ENCODE measurements at places on chromosomes 1 and 21.

DNA sequence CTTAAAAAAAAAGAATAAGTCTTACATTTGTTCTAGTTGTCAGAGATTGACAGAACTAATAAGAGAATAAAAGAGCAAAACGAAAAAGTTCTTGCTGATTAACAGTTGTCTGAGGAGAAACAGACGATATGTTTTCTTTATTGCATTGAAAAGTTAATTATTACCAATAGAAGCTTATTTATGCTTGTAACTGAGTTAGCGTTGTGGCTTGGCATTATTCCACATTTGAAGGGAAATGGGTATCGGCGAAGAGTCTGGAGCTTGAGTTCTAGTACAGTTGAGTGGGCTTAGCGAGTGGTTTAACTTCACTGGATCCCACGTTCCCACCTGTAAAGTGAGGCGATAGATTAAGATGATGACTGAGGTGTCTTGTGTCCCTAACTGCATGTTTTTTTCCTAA lies 109.0 kb downstream of the SDCCAG8 start:
- DNase-seq, result no peak

- DNase-seq, result no peak
Measured at GRCh38 chr1:114310695-114311271, 157.1 kb upstream of the SYT6 start.

DNA sequence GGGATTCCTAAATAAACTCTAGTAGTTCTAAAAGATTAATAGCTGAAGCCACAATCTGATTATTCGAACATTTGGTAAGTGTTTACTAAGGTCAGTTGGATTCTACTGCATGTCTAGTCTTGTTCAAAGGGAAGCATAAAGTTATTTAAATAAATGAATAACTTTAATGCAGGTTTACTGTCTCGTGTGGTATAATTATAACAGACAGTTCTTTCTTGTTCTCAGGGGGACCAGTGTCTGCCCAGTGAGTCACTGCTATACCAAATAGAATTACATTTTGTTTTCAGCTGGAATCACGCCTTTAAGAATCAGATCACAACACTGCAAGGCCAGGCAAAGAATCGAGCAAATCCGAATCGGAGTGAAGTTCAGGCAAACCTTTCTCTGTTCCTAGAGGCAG lies 45.1 kb downstream of the SMG7 start:
- no peak for DNase-seq

DNA sequence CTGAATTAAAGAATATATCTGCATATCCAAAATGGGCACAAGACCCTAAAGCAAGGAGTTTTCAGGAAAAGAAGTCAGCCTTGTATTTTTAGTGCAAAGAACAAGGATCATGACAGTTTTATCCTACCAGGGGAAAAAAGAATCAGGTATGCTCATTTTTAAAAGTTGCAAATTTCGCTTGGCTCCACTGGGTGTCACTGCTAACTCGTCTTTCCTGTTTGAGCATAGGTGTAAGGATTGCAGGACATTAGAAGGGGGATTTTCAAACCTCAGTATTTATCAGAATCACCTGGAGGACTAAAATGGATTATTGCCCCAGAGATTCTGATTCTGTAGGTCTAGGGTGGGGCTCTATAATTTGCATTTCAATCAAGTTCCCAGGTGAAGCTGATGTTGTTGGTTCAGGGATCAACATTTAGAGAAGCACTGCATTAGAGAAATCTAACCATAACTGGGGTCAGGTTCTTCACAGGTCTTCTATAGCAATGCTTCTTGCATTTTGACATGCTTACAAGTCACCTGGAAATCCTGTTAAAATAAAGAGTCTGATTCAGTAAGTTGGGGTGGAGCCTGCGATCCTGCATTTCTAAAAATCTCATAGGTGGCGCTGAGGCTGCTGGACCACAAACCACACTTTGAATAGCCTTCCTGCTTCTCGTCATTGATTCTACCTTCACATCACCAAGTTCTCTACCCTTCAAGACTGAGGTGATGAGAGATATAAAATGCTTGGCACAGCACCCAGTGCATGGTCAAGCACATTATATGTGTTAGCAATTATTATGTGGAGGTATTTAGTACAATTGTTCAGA lies 39.6 kb downstream of the NUF2 start:
- no peak for DNase-seq

- DNase-seq, result peak; percentile 78
Measured at GRCh38 chr1:218463194-218464156, 118.3 kb downstream of the TGFB2 start.

DNA sequence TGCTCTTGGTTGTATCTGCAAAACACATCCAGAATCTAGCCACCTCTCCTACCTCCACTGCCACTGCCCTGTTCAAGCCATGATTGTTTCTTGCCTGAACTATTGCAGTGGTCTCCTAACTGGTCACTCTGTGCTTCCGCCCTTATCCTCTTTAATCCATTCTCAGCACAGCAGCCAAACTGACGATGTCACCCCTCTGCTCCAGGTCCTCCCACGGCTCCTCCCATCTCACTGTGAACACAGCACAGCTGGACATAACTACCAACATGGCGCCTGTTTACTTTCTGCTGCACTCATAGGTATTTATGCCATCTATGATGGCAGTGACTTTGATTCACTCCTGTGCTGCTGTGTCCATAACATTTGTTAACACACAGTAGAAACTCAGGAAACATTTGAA lies 406.7 kb downstream of the DISC1 start:
- DNase-seq, result no peak

DNA sequence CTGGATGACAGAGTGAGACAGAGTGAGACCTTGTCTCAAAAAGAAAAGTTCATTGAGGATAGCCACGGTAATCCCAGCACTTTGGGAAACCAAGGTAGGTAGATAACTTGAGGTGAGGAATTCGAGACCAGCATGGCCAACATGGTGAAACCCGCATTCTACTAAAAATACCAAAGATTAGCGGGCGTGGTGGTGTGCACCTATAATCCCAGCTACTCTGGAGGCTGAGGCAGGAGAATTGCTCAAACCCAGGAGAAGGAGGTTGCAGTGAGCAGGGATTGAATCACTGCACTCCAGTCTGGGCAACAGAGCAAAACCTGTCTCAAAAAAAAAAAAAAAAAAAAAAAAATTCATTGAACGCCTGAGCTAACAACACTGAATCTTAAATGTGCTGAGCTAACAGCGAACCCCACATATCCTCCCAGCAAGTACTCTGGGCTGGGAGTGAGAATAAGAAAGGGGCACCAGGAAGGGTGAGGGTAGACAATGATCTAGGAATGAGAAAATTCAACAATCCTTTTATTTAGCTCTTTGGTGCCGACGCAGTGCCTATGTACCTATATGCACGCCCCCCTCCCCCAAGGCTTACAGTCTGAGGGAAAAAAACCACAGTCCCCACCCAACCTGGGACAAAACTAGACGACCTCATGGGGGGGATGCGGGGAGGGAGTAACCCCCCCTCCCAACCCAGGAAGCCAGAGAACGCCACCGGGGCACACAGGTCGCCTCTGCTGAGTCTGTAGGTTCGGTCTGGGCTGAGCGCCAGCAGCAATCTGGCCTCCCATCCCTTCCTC lies 1.4 kb upstream of the CACNA1S start:
- no peak for DNase-seq

DNA sequence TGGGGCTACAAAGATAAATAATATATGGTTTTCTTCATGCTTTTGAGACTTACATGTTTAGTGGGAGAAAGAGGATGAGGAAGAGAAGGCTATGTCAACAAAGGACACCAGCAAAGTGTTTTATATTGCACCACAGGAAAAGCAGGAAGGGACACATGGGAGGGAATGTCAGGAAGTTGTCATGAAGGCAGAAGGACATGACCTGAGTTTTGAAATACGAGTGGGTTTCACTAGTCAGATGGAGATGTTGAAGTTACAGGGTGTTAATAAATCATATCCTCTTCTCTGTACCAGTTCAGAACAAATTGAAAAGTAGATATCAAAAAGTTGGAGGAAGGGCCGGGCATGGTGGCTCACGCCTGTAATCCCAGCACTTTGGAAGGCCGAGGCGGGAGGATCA lies 18.2 kb upstream of the AGO1 start:
- no peak for DNase-seq

DNA sequence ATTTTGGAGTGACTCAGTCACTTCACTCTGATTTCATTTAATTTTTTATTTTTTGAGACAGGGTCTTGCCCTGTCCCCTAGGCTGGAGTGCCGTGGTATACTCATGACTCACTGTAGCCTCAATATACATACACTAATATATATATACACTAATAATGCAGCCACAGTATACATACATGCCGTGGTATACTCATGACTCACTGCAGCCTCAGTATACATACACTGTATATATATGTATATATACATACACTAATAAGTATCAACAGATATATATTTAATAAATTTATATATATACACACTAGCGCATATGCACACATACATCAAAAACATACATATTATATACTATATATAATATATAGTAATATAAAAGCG lies 149.2 kb downstream of the NCAM2 start:
- no peak for DNase-seq

DNA sequence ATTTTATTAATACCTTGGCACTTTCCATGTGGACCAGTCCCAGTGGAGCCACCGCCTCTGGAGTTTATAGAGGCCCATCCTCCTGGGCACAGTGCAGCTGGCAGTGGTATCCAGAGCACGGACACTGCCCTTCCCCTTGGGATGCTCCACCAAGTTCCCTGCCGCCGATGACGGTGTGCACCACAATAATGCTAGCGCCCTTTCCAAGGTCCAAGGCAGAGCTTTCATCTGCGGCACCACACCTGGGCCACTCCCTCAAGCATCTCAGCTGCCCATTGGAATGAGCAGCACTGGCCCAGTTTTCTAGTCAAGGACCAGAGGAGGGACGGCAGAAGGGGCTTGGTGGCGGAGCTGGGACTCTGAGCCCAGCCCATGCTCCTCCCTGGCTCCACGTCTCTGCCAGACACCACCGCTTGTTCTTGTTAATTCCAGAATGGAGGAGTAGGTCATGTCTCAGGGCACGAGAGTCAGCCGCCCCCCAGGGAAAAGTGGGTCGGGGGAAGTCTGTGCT lies 24.5 kb downstream of the SIM2 start:
- no peak for DNase-seq

DNA sequence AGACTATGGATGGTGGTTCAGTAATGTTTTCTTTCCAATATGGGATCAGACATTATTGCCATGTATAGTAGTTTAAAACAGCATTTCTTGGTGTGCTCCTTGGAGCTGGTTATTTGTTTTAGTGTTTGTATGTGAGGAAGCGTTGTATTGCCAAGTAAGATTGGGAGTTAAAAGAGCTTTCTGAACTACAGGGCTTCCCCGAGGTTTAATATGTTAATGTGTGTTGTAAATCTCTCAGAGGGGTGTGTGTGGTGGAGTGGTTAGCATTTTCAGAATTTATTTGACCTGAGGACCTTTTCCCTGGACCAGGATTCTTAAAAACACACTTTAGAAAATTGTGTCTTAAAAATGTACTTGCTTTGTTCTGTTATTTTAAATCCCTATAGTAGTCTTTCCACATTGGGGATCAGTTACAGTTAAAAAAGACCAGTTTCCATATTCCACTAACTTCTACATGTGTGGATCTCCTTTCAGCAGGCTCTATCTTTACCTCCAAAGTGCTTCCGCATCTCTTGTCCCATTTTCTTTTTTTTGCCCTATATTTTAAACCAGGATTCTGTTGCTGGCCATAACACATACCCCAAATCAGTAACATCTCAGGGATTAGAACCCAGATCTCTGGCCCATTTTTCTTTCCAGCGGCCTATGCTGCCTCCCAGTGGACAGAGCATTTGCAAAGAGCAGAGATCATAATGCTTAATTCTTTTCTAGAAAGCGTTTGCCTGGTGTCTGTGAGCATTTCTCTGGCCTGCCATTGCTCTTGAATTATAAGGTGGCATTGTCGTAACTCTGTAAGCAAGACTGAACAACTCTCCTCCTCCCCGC lies 58.6 kb downstream of the PBX1 start:
- DNase-seq, result peak; percentile 18

DNA sequence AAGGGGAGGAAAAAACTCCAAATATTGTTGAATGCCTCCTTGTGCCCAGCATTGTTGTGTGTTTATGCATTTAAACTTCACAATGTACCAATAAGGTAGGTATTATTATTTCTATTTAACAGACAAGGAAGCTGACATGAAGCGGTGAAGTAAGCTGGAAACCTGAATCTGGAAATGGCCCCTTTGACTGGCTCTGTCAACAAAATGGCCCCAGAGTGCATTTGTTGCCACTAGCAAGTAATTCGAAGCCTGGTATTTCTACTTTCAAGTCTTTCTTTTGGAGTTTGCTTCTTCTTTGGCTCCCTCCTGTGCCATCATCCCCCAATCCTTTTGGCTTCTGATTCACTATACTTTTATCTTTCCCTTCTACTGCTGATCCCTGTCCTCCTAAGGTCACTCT lies 23.1 kb downstream of the CRYZL1 start:
- DNase-seq, result no peak

DNA sequence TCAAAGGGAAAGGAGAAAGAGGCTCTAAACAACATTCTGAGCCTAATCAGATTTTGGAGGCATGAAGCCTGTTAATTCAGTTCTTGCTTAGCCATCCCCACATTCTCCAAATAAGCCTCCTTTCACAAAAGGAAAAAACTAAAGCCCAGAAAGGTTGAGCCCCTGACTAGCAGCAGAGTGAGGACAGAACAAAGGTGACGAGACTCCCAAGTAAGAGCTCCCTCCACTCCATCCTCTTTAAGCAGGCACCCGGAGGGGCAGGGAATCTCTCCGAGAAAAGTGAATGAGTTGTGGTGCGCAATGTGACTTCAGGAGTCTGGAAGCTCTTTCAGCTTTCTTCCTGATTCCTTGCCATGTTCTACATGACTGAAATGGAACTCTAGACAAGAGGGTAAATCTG lies 43.4 kb upstream of the MYBPHL start:
- DNase-seq, result no peak

GRCh38 chr1:66490816-66491215 lies 43.1 kb upstream of the SGIP1 start:
- DNase-seq, result no peak

DNA sequence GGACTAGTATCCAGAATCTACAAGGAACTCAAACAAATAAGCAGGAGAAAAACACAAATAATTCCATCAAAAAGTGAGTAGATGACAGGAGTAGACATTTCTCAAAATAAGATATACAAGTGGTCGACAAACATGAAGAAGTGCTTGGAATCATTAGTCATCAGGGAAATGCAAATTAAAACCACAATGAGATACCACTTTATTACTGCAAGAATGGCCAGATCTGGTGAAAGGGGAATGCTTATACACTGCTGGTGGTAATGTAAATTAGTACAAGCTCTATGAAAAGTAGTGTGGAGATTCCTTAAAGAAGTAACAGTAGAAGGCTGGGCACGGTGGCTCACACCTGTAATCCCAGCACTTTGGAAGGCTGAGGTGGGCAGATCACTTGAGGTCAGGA lies 73.8 kb downstream of the POU2F1 start:
- DNase-seq, result no peak

DNA sequence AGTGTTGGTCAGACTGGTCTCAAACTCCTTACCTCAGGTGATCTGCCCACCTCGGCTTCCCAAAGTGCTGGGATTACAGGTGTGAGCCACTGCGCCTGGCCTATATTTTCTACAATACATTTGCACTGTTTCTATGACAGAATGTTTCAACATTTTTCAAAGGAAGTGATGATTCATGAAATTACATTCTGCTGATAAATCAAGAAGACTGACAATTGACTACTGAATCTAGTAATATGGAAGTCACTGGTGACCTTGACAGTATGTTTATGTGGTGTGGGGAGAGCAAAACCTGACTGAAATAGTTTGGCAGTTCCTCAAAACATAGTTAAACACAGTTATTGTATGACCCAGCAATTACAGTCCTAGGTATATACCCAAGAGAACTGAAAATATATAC lies 18.1 kb downstream of the LRIF1 start:
- DNase-seq, result no peak

Data from HT1080 (cell line).